SJSA1 (cell line): ENCODE measurements at places on chromosomes 16 and 17. TPM values are rescaled to one million over a fixed set of nuclear protein-coding genes. Genes with fewer than 3 reads are reported as not detected.

GRCh38 chr17:41629826-41630670 is 5.7 kb upstream of the KRT17 start:
- DNase-seq = no peak
- H3K36me3 ChIP-seq = no peaks in the 10 kb centered on the region; the same call in 1 of the 2 replicates
- no peaks in the 10 kb centered on the region for H3K27me3 ChIP-seq
- no peak overlapping the region for H3K27ac ChIP-seq
- H3K4me3 ChIP-seq = no peak overlapping the region

The NEUROD2 gene
- total RNA-seq = not detected in 2 replicates

DNA sequence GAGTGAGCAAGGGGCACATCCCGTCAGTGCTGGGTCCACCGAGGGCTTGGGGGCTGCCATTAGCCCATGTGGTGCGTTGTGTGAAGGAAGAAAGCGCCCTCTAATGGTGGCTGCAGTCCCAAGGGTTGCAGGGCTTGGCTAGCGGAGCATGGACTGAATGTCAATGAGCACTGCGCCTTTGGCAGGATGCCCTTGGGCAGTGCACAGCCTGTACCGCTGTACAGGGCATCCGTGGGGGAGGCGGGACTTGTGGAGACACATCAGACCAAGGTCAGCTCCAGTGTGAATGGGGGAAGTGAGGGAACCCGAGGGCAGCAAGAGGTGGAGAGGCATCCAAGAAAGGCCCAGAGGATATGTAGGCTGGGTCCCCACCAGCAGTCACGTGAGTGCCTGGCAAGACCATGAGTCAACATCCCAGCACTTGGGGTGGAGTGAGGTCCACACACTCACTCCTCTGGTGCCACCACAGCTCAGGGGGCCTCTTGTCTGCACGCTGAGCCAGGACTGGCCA is 75.5 kb upstream of the MED9 start:
- peaks cover 26% of the 10 kb centered on the region for H3K4me1 ChIP-seq
- H3K36me3 ChIP-seq = no peaks in the 10 kb centered on the region

DNA sequence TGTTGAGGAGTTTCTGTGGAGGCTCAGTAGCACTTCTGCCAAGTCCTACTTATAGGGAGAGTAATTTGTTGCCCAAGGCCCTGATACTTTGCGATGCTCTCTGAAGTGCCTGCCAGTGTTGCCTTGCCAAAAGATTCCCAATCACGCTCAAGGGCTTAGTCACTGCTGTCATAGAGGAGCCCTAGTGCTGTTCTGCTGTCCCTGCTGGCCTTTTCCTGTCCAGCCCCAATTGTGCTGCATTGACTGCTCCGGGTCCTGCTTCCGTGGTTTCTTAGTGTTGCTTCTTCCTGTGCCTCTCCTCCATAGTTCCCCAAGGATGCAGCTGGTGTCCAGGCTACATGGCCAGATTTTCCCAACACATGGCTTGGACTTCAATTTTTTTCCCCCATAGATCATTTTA is 13.9 kb downstream of the NUP93 start:
- DNase-seq = peak; percentile 24
- H3K27me3 ChIP-seq = no peaks in the 10 kb centered on the region
- peaks cover 58% of the 10 kb centered on the region for H3K4me1 ChIP-seq
- H3K4me3 ChIP-seq = no peak overlapping the region
- peaks cover 7% of the 10 kb centered on the region for H3K36me3 ChIP-seq

DNA sequence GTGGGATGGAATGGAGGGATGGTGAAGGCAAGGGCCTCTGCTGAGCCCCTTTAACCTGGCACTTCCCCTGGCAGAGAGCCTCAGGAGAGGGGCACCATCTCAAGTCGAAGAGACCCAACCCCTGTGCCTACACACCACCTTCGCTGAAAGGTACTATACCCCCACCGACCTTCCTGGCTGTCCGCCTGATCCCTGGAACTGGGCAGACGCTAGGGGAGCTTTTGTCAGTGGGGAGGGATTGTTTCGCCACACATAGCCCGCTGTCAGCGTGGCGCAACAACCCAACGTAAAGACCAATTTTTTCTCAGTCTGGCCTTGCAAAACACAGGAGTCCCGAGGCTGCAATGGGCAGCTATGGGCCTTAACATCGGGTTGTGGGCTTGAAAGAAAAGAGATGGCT is 3.1 kb downstream of the PPP1R1B start:
- no peak for DNase-seq
- H3K4me3 ChIP-seq = no peak overlapping the region
- H3K27ac ChIP-seq = no peak overlapping the region
- H3K4me1 ChIP-seq = no peaks in the 10 kb centered on the region

GRCh38 chr17:73823684-73824083 is 179.4 kb upstream of the SDK2 start:
- H3K27ac ChIP-seq = no peak overlapping the region
- DNase-seq = no peak
- H3K4me1 ChIP-seq = no peaks in the 10 kb centered on the region
- no peaks in the 10 kb centered on the region for H3K36me3 ChIP-seq
- H3K27me3 ChIP-seq = peaks cover 47% of the 10 kb centered on the region

- H3K36me3 ChIP-seq = no peaks in the 10 kb centered on the region
- H3K4me3 ChIP-seq = no peak overlapping the region
- peaks cover 25% of the 10 kb centered on the region for H3K4me1 ChIP-seq
These were observed 4.3 kb upstream of the ADGRG1 start for GRCh38 chr16:57624044-57624688.

DNA sequence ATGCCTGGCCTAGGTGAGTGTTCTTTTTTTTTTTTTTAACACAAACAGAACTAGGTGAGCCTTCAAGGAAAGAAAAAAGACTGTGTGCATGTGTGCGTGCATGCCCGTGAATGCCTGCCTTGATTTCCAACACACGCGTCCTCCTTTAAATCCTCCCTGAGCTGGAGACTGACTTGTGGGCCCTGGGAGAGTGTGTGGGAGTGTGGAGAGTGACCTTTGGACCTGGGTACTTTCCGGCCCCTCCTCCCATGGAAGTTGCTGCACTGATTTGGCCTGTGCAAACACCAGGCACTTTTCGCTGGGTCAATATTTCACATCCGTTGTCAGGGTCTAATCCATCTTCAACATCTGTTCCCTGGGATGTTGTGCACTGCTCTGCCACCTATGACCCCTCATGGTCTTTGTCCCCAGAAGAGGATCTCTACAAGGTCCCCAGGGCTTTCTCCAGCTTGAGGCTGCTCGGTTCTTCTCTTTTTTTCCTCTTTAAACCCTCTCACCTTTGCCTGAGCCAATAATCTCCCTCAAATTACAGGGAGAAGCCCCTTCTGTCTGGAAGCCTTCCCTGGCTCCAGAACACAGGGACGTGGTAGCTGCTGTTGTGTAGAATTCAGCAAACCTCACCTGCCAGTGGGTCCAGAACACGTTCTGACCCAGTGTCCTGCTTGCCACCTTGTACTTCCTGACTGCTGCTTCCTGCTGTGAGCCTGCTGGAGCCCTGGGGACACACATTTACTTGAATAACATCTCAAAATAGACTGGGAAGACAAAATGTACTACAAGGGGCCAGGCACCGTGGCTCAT is 20.8 kb upstream of the ATP5MC1 start:
- H3K4me1 ChIP-seq = peaks cover 16% of the 10 kb centered on the region
- H3K27ac ChIP-seq = no peak overlapping the region
- H3K4me3 ChIP-seq = no peak overlapping the region

GRCh38 chr17:41666708-41667279 is 21.9 kb upstream of the EIF1 start:
- peak overlapping the region; percentile 21; the same call in 1 of the 2 replicates for H3K4me3 ChIP-seq
- DNase-seq = peak; percentile 56
- H3K36me3 ChIP-seq = no peaks in the 10 kb centered on the region
- H3K27me3 ChIP-seq = no peaks in the 10 kb centered on the region

The KCNJ12 gene
- total RNA-seq = not detected in 2 replicates

The TBC1D3 gene
- total RNA-seq = not detected in 2 replicates

GRCh38 chr16:87652799-87653198 is 50.5 kb downstream of the JPH3 start:
- no peaks in the 10 kb centered on the region for H3K36me3 ChIP-seq
- no peak overlapping the region for H3K4me3 ChIP-seq
- no peak for DNase-seq
- no peak overlapping the region for H3K27ac ChIP-seq

GRCh38 chr17:41635121-41636097 is 11.0 kb upstream of the KRT17 start:
- H3K27ac ChIP-seq = peak overlapping the region; percentile 90
- H3K4me1 ChIP-seq = peaks cover 44% of the 10 kb centered on the region
- no peaks in the 10 kb centered on the region; the same call in 1 of the 2 replicates for H3K36me3 ChIP-seq

GRCh38 chr16:82636485-82636884 is 9.7 kb downstream of the CDH13 start:
- no peak for DNase-seq
- H3K36me3 ChIP-seq = peaks cover 24% of the 10 kb centered on the region
- no peaks in the 10 kb centered on the region for H3K27me3 ChIP-seq
- no peak overlapping the region for H3K4me3 ChIP-seq

The CX3CL1 gene
- 0.18 and 0.38 TPM in 2 replicates for total RNA-seq

DNA sequence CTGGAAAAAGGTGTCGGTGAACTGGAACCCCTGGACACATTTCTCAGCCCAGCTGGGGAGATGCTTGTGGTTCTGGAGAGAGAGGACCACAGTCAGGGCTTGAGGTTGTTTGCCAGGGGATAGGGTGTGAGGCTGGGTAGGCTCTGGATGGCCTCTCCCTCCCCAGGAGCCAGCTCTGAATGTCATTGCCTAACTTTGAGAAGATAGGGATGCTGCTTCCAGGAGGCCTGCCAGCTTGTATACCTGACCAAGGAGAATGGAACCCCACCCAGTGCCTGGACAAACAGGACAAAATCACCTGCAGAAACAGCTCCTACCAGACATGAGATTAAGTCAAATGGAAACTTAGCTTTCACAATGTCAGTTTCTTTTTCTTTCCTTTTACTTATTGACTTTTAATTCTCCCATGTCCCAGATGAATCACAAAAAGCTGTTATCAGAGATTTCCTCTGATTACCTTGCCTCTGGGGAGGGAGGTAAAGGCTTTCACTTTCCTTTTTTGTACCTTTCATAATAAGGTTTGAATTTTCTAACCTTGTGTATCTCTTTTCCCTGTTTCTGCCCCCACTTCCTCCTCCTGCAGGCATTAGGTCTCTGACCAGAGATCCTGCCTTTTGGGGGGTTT is 29.8 kb upstream of the PLLP start:
- no peak overlapping the region for H3K4me3 ChIP-seq
- no peaks in the 10 kb centered on the region for H3K36me3 ChIP-seq
- H3K4me1 ChIP-seq = peaks cover 51% of the 10 kb centered on the region
- H3K27me3 ChIP-seq = no peaks in the 10 kb centered on the region
- DNase-seq = peak; percentile 15

- no peak overlapping the region for H3K4me3 ChIP-seq
- no peaks in the 10 kb centered on the region for H3K36me3 ChIP-seq
- no peak overlapping the region for H3K27ac ChIP-seq
- no peaks in the 10 kb centered on the region for H3K27me3 ChIP-seq
These were observed 465.4 kb upstream of the CCL2 start for GRCh38 chr17:33789658-33790057.

DNA sequence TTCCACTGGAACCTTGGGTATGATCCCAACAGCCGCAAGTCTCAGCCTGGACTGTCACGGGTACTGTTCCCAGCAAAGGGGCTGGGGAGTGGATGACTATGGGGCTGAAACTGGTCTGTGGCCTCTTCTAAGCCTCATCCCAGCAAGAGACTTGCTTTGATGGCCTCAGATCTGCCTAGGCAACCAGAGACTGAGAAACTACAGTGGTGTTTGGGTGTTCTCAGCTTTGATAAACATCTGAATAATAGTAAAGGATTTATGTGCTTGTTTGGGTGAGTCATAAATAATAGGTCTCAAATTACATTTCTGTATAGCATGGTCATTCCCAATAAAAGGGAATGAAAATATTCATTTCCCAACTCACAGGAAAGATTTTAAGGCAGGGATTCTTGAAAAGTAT is 30.2 kb upstream of the ULK2 start:
- H3K27me3 ChIP-seq = no peaks in the 10 kb centered on the region
- peak overlapping the region; percentile 75 for H3K27ac ChIP-seq
- peaks cover 23% of the 10 kb centered on the region for H3K4me1 ChIP-seq
- no peak overlapping the region for H3K4me3 ChIP-seq

DNA sequence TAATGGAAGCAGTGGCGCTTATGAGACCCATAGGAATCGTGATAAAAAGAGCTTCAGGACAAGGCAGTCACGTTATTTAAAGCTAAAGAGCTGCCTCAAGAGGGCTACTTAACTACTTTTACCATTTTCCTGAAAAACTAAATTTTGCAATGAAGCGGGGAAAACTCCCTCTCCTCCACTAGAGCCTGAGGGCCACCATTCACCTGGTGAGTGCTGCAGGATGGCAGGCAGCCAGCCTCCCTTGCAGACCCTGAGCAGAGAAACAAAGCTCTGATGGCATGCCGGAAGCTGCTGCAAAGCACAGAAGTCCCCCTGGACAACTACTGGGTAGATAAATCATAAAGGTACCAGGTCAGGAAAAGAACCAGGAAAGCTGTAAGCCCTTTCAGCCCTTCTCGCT is 8.4 kb downstream of the AKTIP start:
- DNase-seq = no peak
- no peaks in the 10 kb centered on the region for H3K4me1 ChIP-seq
- no peaks in the 10 kb centered on the region for H3K27me3 ChIP-seq

GRCh38 chr16:50023641-50024040 is 1.4 kb upstream of the CNEP1R1 start:
- DNase-seq = no peak
- H3K27me3 ChIP-seq = no peaks in the 10 kb centered on the region
- no peak overlapping the region for H3K4me3 ChIP-seq
- no peak overlapping the region for H3K27ac ChIP-seq

The NME1 gene
- 314 and 437 TPM in 2 replicates for total RNA-seq

DNA sequence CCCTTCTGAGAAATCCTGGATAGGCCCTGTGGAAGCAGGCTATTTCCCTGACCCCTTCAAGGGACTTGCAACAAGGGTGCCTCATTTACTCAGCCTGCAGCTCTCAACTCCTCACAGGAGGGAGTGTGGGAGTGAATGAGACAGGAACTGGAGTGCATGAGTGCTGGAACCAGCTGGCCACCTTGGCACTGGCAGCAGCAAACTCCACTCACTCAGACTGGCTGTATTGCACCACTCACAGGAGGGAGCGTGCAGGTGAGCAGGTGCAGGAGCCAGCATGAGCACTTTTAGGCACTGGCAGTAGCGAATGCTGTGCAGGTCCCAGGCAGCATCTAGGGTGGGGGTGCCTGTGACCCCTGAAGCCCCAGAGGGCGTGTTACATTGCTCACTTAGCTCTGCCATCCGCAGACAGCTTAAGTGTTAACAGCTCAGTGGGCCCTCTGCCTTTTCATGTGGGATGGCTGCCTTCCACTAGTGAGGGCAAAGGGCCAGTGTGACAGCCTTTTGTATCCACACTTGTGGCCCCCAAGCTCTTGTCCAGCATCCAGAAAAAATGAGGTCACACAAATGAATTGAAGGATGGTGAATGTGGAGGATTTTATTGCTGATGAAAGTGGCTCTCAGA is 11.0 kb upstream of the ZNHIT3 start:
- peaks cover 8% of the 10 kb centered on the region; the same call in 1 of the 2 replicates for H3K27me3 ChIP-seq
- no peak overlapping the region for H3K27ac ChIP-seq
- DNase-seq = no peak
- no peaks in the 10 kb centered on the region for H3K36me3 ChIP-seq
- H3K4me3 ChIP-seq = no peak overlapping the region

GRCh38 chr17:32586666-32587065 is 99.9 kb downstream of the CDK5R1 start:
- DNase-seq = no peak
- no peaks in the 10 kb centered on the region for H3K4me1 ChIP-seq
- H3K36me3 ChIP-seq = no peaks in the 10 kb centered on the region

The CHST4 gene
- not detected in 2 replicates for total RNA-seq

The SKAP1 gene
- total RNA-seq = 1.3 and 6.8 TPM in 2 replicates

The SLC7A6 gene
- total RNA-seq = 13.2 and 27.4 TPM in 2 replicates
